ENCODE measurements at places on chromosomes 13 and 19.

GRCh38 chr19:4955274-4955673 is 13.6 kb upstream of the KDM4B start:
- DNase-seq = no peak

- DNase-seq = no peak
Observed at GRCh38 chr13:20696073-20696472, 7.4 kb upstream of the IL17D start.

- DNase-seq = no peak
Observed at GRCh38 chr13:100089465-100090032, 656 bp downstream of the PCCA start.

- no peak for DNase-seq
Observed at GRCh38 chr19:30387311-30388115, 15.3 kb downstream of the ZNF536 start.

DNA sequence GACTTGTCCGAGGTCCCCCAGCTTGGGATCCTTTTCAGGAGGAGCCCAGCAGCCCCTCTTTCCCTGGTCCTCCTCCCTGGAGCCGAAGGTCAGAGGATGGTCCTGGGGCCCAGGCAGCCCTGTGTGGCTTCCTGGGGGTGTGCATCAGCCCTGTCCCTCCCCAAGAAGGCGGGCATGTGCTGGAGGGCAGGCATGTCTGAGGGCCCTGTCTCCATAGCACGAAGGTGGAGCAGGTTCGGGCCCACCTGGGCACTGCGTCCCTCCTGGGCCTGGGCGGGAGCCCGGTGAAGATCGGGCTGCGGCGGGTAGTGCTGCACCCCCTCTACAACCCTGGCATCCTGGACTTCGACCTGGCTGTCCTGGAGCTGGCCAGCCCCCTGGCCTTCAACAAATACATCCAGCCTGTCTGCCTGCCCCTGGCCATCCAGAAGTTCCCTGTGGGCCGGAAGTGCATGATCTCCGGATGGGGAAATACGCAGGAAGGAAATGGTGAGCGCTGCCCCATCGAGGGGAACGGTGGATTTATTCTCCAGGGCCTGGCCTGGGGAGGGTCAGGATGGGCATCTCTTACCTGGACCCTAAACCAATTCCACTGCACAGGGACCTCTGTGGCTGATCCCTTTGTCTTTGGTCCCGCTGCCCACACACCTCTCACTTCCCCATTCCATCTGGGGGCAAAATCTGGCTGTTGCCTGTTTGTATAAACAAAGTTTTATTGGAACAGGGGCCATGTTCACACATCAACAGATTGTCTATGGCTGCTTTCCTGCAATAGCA is 10.9 kb downstream of the TIMM13 start:
- DNase-seq = no peak

DNA sequence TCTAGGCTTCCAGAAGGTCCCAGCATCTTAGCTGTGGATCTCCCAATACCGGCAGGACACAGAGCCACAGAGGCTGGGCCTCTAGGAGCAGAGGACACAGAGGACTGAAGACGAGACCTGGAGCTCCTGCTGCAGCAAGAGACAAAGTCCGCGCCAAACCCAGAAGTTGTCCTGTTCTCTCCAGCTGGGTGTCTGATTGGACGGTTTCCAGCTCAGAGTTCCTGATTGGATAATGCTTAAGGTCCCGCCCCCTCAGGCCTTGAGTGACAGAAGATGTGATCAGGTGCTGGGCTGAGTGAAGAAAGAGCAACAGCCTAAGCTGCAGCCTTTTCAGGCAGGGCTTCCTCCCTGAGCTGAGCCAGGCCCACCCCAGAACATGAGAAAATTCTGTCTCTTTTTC is 59.9 kb upstream of the ZNF85 start:
- no peak for DNase-seq

DNA sequence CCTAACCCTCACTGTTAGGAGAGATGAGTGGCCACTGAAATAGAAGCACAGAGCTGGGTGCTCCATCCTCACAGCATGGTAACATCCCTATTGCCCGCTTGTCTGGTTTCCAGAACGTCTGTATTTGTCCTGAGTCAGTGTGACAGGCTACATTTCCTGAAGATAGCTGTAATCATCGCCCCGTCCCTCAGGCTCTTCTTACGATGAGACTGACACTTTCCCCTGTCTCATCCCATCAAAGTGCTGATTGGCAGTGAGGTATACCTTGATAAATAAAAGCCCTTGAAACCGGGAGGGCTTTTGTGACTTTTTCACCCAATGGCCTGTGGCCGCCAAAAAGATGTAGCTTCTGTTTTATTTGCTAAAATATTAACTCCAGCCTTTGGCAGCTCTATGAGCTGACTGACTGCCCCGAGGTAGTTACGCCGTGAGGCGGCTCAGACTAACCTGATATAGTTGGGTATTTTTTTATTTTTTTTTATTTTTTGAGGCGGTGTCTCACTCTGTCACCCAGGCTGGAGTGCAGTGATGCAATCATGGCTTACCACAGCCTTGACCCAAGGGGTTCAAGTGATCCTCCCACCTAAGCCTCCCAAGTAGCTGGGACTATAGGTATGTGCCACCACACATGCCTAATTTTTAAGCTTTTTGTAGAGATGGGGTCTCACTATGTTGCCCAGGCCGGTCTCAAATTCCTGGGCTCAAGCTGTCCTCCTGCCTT is 5.7 kb upstream of the LRRC4B start:
- no peak for DNase-seq

DNA sequence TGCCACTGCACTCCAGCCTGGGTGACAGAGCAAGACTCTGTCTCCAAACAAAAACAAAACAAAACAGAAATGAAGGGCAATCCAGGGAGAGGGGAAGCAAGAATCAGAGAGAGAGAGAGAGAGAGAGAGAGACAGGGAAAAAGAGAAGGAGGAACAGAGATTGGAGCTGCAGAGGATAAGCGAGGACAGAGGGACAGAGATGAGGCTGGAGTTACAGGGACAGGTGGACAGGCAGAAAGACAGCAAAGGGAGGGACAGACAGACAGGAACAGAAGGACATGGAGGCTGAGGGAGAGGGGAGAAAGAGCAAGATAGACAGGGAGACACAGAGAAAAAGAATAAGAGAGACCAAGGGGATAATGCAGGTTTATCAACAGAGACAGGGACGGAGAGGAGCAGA is 1.3 kb upstream of the CRX start:
- no peak for DNase-seq

- DNase-seq = no peak
Observed at GRCh38 chr13:42086582-42086981, 38.1 kb downstream of the DGKH start.

GRCh38 chr13:51235186-51235585 is 13.0 kb downstream of the FAM124A start:
- no peak for DNase-seq

DNA sequence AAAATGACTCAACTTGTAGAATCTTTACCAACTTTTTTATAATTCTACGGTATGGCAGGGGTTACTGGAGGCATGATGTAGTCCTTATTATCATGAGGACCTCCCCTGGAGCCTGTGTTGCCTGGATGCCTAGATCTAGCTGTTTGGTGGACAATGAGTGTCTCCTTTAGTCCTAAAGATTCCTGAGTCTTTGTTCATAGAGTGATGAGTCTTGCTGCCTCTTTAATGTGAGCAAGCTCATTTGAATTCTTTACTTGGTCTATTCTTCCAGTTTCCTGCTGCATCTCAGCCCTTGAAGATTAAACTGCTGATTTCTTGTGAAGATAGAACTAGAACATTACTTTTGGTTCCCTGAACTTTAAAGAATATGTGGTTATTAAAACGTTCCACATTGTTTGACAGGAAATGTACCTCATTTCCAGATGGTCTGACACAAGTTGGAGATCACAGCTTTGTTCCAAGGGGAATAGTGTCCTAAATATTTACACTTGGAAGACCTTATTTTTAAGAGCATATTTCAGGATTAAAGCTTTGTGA is 51.9 kb downstream of the SLAIN1 start:
- no peak for DNase-seq

GRCh38 chr13:55497486-55497885 is 1643.2 kb upstream of the PRR20A start:
- DNase-seq = no peak

GRCh38 chr13:80101040-80101439 is 239.9 kb downstream of the SPRY2 start:
- no peak for DNase-seq

- DNase-seq = no peak
Observed at GRCh38 chr13:111398715-111399299, 78.4 kb downstream of the TEX29 start.

GRCh38 chr13:98182153-98182552 is 5.1 kb upstream of the RNF113B start:
- DNase-seq = no peak

GRCh38 chr13:25281935-25282332 is 5.4 kb downstream of the MTMR6 start:
- DNase-seq = no peak
